Stimulated activated CD4-positive, alpha-beta T cell treated with anti-CD3 and anti-CD28 coated beads, Interleukin-1b, Interleukin-23, amount 100 ng/mL, for 4 hours (primary cell): ENCODE measurements at places on chromosomes 11 and 22.

- DNase-seq: no peak
Measured at GRCh38 chr22:36113121-36113520, 47.4 kb downstream of the APOL3 start.

DNA sequence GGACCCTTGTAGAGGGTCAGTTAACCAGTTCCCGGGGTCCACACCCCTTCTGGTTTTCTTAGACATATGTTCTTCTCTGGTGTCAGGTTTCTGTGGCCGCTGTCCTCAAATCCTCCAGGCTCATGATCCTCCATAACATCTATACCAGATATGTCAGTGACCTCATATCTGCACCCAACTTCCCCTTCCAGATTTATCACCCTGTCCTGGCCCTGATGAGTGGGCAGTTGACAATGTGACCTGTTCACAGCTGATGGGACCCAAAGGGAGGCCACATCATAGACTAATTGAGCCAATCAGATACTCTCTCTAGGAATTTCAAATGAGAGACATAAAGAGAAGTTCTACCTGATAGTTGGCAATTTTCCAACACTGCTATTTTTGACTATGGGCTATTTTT lies 5.1 kb downstream of the DKK3 start:
- no peak for DNase-seq

- no peak for DNase-seq
Measured at GRCh38 chr11:111359223-111360149, 19.6 kb downstream of the POU2AF1 start.

GRCh38 chr22:25492841-25493734 lies 71.4 kb upstream of the GRK3 start:
- no peak for DNase-seq
